Esophagus muscularis mucosa (tissue), 4 donors: ENCODE measurements at places on chromosomes 11 and 22. TPM values are rescaled to one million over a fixed set of nuclear protein-coding genes. Genes with fewer than 3 reads are reported as not detected.

DNA sequence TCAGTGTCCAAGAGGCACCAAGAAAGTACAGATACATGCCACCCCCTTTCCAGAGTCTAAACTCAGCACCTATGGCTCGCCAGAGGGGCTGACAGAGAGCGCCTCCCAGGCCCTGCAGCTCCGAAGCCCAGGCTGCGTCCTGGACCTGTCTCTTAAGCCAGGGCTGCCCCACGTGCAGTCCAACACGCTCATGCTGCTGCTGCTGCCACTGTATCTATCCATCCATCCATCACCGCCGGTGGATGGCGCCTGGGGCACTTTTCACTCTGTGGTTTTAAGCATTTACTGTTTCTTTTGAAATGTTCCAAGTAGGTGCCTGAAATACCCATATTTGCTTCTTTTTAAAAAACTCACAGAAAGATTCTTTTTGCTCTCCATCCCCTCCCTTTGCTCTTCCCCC lies 41.8 kb downstream of the MACROD1 start:
- no peaks in the 10 kb centered on the region for H3K36me3 ChIP-seq
- H3K4me3 ChIP-seq = no peak overlapping the region
- H3K4me1 ChIP-seq = peaks cover 14% of the 10 kb centered on the region
- no peak overlapping the region for H3K27ac ChIP-seq
- DNase-seq = no peak
- no peaks in the 10 kb centered on the region for H3K27me3 ChIP-seq

DNA sequence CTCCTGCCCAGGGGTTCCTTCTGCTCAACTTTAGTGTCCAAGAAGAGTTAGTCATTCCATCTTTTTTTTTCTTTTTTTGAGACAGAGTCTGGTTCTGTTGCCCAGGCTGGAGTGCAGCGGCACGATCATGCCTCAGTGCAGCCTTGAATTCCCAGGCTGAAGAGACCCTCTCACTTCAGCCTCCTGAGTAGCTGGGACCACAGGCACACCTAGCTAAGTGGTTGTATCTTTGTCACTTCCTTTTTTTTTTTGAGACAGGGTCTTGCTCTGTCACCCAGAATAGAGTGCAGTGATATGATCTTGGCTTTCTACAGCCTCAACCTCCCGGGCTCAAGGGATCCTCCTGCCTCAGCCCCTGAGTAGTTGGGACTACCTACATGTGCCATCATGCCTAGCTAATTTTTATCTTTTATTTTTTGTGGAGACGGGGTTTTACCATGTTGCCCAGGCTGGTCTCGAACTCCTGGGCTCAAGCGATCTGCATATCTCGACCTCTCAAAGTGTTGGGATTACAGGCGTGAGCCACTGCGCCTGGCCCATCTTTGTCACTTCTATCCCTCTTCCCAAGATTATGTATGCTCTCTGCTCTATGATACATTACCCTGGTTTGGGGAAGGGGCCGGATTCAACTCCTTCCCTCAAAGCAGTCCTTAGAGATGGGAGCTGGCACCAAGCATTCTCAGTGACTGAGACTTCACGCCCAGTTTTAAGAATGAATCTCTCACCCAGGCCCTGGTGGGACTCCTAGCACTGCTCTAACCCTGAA lies 10.0 kb downstream of the SSH3 start:
- H3K27me3 ChIP-seq = no peaks in the 10 kb centered on the region
- H3K4me1 ChIP-seq = peaks cover 9% of the 10 kb centered on the region
- no peak overlapping the region for H3K4me3 ChIP-seq
- peak overlapping the region; percentile 13 for H3K27ac ChIP-seq
- peaks cover 30% of the 10 kb centered on the region for H3K36me3 ChIP-seq

DNA sequence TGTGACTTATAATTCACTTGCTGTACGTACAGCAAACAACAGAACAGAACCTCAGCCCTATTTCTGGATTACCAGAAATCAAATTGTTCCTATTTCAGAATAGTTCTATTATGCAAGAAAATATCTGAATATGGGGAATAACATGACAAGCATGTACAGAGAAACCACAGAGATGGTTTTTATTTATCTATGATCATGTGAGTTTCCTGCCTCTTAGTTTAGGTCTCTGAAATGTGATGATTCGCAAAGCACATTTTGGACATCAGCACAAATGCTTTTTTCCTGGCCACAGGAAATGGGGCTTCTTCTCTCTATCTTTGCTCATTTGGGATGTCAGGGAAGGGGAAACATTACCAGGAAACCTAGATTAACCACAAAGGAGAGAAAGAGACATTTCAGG lies 266.7 kb upstream of the CTSC start:
- H3K27ac ChIP-seq = no peak overlapping the region
- no peaks in the 10 kb centered on the region for H3K4me1 ChIP-seq
- no peak for DNase-seq
- no peaks in the 10 kb centered on the region for H3K27me3 ChIP-seq
- H3K36me3 ChIP-seq = no peaks in the 10 kb centered on the region

DNA sequence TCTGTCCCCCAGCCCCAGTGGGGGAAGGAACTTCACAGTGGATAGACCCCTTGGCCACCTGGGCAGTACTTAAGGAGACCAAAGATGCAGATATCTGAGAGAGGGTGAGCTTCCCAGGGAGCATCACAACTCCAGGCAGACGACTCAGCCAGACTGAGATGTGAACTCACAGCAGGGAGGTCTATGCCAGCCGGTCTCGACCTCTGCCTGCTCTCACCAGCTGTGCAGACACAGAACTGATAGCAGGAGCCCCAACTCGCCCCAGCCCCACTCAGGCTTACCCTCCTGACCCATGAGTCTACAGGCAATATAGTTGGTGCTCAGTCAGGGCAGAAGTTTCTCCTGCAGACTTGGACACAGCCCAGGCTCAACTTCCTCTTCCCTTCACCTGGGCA lies 29.7 kb upstream of the ACCSL start:
- peak overlapping the region; percentile 60 for H3K27ac ChIP-seq
- H3K4me3 ChIP-seq = no peak overlapping the region
- DNase-seq = peak; percentile 91
- H3K4me1 ChIP-seq = peaks cover 32% of the 10 kb centered on the region

Gene PLAAT2
- total RNA-seq = not detected

DNA sequence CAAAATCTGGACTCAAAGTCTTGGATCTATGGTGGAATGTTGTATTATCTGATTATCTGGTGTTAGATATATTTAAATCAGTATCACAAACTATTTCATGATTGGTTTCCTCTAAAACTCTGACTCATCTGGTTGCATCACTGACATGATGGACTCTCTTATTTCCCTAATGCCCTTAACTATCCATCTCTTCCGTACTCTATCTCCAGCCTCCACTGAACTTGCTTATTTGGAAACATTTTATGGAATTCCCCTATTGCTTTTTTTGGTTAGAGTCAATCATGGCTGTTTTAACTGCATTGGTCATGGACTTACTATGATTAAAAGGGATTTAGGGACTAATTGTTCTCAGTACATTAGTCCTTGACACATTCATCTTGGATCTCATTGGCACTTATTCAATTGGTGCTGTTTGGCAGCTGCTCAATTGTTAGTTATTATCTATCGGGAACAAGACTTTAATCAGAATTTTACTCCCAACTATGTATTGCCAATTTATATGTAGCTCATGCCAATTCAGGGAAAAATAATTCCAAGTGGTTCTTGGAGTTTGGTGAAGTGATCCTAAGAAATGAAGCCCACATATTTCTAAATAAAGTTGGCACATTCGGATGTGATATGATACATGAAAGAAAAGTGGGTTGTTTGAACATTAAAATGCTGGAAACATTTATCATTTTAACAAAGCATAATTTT lies 942.0 kb upstream of the CCDC90B start:
- no peaks in the 10 kb centered on the region for H3K36me3 ChIP-seq
- no peaks in the 10 kb centered on the region for H3K4me1 ChIP-seq
- no peak overlapping the region for H3K27ac ChIP-seq
- no peak for DNase-seq

Gene SCGB1A1
- not detected for total RNA-seq
